Adrenal gland (tissue), 19 donors: ENCODE measurements at places on chromosomes 7 and 10. TPM values are rescaled to one million over a fixed set of nuclear protein-coding genes. Genes with fewer than 3 reads are reported as not detected.

DNA sequence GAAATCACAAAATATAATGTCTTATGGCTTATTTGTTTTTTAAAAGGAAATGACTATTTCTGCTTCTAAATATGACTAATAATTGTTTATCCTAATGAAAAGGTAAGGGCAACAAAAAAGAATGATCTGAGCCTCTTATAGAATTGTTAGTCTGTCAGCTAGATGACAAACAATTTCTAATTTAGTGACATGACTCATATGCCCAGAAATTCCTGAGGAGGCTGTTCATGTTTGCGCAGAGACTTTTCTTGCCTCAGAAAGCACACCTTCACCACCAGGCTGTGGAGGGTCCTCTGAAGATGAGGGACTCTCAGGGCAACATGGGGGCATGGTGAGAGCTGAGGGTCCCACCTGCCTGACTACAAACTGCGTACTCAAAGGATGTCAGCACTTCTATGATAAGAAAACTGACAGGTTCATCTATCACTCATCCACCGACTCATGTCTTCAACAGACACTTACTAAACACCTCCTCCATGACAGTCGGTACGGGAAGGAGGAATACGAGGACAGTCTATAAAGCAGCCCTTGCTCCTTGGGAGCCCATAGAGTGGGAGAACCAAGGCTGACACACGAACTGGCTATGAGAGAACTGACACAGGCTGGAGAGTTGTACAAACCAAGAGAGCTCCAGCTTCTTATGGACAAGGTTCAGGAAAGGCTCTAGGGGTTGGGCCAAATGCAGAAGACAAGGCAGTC lies 102.0 kb downstream of the PKD1L1 start:
- no peak for DNase-seq

TAS2R5 gene
- 0.43 TPM for total RNA-seq

DNA sequence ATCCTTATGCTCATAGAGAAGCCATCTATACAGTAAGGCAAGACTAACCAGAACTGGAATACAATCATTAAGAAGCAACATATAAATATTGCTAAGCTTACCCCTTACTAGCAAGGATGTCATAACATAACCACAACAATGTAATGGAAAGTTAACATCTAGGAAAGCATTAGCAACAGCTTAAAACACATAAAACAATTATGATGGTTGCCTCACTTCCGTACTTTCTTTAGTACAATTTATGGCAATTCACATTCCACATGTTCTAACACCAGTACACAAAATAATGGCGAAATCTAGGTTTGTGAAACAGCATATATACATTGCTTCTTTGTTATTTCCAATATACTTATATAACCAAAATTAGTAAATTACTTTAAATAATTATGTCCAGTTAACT lies 195.0 kb downstream of the AHR start:
- DNase-seq = no peak

DNA sequence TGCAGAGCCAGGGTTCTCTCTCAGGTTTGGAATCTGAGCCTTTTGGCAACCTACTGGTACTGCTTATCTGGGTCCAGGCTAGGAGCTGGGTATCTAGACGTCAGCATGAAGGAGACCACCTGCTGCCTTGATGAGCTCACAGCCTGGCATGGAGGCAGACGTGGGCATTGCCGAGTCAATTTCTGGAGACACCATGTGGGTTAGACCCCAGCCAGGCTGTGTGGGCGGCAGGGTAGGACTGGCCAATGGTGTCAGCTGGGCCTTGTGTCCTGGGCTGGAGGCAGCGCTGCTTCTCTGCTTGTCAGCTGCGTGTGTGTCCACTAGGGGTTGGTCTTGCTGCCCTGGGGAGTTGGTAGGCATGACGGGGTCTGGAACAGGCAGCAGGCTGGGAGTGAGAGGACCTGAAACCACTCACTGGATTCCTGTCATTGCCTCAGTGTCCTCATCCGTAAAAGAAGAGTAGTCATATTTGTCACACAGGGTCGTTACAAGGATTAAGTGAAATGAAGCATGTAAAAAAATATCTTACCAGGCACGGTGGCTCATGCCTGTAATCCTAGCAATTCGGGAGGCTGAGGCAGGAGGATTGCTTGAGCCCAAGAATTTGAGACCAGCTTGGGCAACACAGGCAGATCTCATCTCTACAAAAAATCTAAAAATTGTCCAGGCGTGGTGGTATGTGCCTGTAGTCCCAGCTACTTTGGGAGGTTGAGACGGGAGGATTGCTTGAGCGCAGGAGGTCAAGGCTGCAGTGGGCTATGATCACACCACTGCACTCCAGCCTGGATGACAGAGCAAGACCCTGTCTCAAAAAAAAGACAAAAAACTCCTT lies 31.7 kb upstream of the ANKRD2 start:
- no peak for DNase-seq

DNA sequence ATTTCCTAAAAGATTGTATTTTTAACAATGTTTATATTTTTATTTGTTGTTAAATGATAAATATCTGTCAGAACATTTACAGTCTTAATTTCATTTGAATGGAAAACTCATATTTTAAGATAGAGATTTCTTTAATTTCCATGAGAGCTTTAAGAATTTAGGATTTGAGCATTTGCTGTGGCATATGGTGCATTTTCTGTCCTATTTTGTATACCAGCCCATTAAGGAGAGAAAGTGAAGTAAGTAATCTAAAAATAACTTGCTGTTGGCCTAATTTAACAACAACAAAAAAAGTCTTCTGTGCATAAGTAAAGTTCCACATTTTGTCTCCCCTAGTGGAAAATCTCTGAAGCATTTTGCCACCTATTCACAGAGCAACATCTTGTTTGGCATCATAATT lies 190.9 kb upstream of the PPP1R3A start:
- DNase-seq = no peak

ADCYAP1R1 gene
- 0.39 TPM for total RNA-seq
